8988T (cell line): ENCODE measurements at places on chromosomes 3 and 15.

DNA sequence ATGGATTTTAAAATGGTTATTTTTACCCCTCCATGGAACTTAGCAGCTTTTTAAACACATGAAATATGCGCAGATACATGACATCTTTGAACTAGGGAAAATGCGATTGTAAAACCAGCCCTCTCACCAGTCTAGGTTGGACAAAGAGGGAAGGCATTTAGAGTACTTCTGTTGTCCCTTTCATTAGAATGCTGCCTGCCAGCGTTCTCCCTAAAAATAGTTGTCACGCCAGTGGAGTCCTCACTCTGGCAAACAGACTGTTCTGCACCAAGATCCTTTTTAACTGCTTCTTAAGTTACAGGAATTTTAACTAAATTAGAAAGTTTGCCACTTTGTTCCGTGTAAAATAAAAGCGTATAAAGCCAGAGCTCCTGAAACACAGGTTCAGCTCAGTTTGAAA lies 295.3 kb downstream of the VPS13C start:
- DNase-seq = no peak

- DNase-seq = no peak
These were observed 73.9 kb downstream of the SEMA6D start for GRCh38 chr15:47791161-47791560.

DNA sequence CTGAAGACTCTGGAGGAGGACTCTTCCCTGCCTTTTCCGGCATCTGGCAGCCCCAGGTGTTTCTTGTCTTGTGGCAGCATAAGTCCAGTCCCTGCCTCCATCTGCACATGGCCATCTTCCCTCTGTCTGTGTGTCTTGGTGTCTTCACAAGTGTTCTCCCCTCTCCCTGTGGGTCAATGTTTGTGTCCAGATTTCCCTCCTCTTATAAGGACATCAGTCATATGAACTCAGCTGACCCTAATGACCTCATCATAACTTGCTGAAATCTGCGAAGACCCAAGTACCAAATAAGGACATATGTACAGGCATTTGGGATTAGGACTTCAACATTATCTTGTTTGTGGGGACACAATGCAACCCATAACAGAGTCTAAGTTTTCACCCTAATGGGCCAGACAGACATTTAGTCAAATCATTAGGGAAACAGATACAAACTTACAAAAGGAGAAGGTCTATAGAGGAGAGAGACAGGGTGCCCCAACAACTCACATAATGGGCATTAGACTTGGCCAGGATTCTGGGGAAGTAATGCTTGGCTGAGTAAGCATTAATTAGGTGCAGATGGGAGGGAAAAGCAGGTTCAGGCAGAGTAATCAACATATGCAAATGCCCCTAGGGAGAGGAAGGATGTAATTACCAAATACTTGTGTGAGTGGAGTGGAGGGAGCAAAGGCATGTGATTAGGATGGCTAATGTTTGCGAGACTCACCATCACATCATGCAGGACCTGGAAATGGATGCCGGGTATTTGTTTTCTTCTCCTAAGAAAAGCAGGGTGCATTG lies 372.8 kb upstream of the TBL1XR1 start:
- DNase-seq = no peak

- DNase-seq = no peak
These were observed 119.1 kb downstream of the ATG7 start for GRCh38 chr3:11391174-11391879.

DNA sequence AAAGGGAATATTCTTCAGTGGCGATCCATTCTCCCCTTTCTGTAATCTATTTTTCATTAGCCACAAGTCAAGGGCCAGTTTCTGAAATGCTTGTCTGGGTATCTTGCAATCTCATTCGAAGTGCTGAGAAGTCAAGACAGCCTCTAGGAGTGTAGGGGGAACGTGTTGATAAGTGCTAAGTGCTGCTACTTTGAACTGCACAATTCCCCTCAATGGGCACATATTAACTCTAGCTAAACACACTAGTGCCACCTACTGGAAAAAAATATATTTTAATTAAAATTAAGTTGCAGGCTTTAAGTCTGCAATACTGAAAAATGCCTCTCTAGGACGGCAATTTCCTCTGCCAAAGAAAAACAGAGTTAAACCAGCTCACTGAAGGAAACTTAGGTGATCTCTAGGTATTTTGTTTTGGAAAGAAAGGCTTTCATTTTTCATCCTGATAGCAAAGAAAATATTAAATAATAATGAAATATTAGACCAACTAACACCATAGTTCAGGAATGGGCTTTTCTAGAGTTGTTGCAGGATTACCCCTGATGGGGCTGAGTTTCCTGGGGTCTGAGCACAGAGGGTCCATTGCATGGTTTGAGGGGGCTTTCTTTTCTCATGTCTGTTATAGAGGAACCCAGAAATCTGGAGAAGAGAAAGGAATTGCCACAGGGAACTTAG lies 181.9 kb upstream of the KBTBD8 start:
- no peak for DNase-seq

GRCh38 chr3:192566706-192567290 lies 160.5 kb downstream of the FGF12 start:
- DNase-seq = peak; percentile 20

DNA sequence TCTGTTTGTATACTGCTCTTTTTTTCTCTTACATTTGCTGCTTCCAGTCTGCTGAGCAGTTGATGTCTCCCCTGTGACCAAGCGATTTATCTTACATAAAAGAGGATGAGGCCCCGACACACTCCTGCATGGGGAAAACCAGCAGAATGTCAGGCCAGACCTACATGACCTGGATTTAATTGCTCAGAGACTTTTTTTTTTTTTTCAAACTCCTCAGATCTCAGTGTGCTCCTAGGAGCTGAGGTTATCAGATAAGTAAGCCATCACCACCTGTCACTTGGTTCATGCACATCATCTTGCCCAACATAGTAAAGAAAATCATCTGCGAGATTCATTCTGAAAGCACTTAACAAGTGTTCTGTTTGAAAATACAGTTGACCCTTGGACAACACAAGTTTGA lies 163.1 kb downstream of the PLCL2 start:
- no peak for DNase-seq

DNA sequence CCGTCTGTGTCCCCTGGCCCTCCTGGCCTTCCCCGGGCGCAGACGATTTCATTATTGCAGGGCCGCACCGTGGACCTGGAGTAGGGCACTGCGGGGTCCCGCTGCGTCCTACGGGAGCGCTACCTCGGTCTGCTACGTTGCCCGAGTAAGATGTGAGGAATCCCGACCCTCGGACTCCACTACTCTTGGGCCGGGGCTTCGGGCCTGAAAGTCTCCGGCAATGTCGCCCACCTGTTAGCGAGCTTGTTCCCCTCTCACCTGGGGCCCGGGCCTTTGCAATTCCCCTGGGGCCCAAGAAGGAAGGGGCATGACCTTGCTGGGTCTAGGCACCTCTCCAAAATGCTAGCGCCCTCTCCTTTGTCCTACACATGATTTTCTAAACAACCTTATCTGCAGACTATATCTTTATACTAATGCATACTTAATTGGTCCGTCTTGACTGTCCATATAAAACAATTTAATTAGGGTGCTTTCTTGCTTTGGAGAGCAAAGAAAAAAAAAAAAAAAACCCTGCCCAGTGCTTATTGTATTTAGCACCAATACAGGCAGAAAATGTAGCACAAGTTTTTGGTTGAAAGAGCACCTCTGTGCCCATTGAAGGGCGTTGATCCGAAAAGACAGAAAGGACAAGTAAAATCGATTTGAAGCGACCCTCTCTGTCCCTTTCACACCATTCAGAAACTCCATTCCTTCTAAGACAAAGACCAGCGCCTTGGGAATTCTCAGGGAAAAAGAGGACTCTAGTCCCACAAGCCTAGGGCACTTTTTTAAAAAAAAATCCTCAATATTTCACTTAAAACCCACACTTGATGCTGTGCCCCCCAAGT lies 7.0 kb upstream of the NR2F2 start:
- DNase-seq = no peak

DNA sequence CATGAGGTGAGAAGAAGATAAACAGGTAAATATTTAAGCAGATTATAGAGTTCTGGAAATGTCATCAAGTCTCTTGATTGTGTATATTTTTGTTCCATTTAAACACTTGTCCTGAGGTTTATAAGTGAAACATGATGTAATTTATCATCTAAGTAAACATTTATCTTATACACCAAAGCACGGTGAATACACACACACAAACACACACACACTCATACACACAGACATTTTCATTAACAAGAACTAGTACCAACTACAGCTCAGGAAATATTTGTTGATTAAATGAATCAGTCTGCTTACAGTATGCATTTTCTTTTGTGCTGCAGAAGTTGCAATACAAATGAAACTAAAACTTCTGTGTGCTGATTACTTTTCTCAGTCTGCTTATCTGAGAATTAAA lies 357.3 kb downstream of the ZBTB20 start:
- no peak for DNase-seq

DNA sequence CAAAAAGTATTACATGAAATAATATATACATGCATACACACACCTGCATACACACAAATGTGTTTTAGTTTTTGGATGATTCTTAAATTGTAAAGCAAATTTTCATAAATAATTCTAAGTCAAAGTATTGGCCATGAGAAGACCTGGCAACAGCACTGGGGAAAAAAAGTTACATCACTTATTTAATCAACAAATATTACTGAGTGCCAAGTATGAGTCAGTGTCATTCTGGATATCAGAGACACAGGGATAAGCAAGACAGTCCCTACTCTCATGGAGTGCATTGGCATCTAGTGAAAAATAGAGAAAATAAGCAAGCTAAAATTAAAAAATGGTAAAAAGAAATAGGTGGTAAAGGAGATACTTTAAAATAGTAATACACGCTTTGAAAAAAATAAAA lies 29.4 kb upstream of the GUCA1C start:
- no peak for DNase-seq

GRCh38 chr3:102240720-102241119 lies 194.1 kb upstream of the ZPLD1 start:
- DNase-seq = no peak
